ENCODE measurements at places on chromosomes 16 and 17. TPM values are rescaled to one million over a fixed set of nuclear protein-coding genes. Genes with fewer than 3 reads are reported as not detected.
A peak's percentile ranks its signal among the peaks of the same experiment; 100 is the strongest.

The KRT20 gene
- not detected for total RNA-seq

The CHD9NB gene
- 1.1 TPM for total RNA-seq

The CPHXL2 gene
- total RNA-seq = not detected

The DNAI2 gene
- total RNA-seq = not detected

The UNKL gene
- total RNA-seq = 33.1 TPM

The LLGL2 gene
- total RNA-seq = 235 TPM

The ZNF200 gene
- 11.9 TPM for total RNA-seq

The HSPB9 gene
- not detected for total RNA-seq

The CCL11 gene
- total RNA-seq = not detected

DNA sequence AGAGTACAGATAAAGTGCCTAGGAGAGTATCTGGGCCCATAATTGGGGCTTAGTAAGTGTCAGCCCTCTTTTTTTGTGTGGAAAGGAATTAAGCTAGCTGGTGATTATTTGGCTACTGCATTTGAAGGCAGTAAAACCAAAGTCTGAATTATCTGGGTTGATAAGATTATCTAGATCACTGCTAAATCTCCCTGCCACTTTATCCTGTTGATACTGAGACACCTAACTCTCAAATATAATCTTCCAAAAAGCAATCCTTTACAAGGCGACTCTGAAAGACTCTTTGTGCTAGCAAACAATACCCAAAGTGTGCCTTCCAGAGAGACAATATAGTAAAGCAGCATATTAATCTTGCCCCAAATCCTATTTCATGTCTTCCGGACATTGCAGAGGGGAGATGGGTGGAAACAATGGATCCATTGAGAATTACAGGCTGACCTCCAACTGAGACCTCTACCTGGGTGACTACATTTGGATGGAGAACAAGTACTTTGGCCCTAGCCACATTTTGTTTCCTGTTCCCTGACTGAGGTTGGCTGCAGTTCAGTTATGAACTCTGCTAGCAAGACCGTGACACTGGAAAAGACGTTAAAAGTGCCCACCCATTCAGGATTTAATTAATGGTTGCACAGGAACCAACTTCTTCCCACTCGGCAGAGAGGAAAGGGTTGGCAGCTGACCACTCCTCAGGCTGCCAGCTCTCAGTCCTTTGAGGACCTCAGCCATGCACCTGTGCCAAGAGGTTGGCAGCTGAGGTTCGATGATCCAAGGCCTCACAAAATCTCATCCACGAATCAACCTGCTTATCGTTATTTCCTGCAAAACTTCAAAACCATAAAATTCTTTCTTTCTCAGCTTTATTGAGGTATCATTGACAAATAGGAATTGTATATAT lies 72.6 kb downstream of the SYCE1L start:
- H3K4me3 ChIP-seq = no peak overlapping the region
- peaks cover under 1% of the 10 kb centered on the region for H3K36me3 ChIP-seq
- peaks cover 11% of the 10 kb centered on the region for H3K4me1 ChIP-seq
- no peak overlapping the region for H3K27ac ChIP-seq
- peaks cover 7% of the 10 kb centered on the region for H3K27me3 ChIP-seq

- H3K36me3 ChIP-seq = no peaks in the 10 kb centered on the region
- H3K4me3 ChIP-seq = no peak overlapping the region
- peaks cover 5% of the 10 kb centered on the region for H3K27me3 ChIP-seq
- H3K27ac ChIP-seq = no peak overlapping the region
- DNase-seq = no peak
- no peaks in the 10 kb centered on the region for H3K4me1 ChIP-seq
Measured at GRCh38 chr17:6408276-6408675, 26.6 kb downstream of the AIPL1 start.

GRCh38 chr16:85988306-85988705 lies 89.3 kb downstream of the IRF8 start:
- no peak overlapping the region for H3K27ac ChIP-seq
- peaks cover 7% of the 10 kb centered on the region for H3K4me1 ChIP-seq
- no peak for DNase-seq
- H3K27me3 ChIP-seq = peaks cover 61% of the 10 kb centered on the region
- H3K36me3 ChIP-seq = no peaks in the 10 kb centered on the region
- H3K4me3 ChIP-seq = no peak overlapping the region

- peak within 1 kb of the TSS; percentile 99 for H3K4me3 ChIP-seq
- peaks cover 24% of the 10 kb centered on the region for H3K4me1 ChIP-seq
- H3K27ac ChIP-seq = peak within 1 kb of the TSS; percentile 99
- H3K36me3 ChIP-seq = no peaks in the 10 kb centered on the region
Measured at GRCh38 chr17:8630227-8630801, at the start of gene MYH10. MYH10 (minus strand) TSS chr17:8630725; CDS start chr17:8623246, 7,479 bp downstream.

GRCh38 chr16:54073356-54073755 lies 213.2 kb downstream of the IRX3 start:
- no peak for DNase-seq
- no peak overlapping the region for H3K27ac ChIP-seq
- H3K36me3 ChIP-seq = no peaks in the 10 kb centered on the region
- H3K4me1 ChIP-seq = peaks cover 10% of the 10 kb centered on the region
- no peaks in the 10 kb centered on the region for H3K27me3 ChIP-seq
- no peak overlapping the region for H3K4me3 ChIP-seq

DNA sequence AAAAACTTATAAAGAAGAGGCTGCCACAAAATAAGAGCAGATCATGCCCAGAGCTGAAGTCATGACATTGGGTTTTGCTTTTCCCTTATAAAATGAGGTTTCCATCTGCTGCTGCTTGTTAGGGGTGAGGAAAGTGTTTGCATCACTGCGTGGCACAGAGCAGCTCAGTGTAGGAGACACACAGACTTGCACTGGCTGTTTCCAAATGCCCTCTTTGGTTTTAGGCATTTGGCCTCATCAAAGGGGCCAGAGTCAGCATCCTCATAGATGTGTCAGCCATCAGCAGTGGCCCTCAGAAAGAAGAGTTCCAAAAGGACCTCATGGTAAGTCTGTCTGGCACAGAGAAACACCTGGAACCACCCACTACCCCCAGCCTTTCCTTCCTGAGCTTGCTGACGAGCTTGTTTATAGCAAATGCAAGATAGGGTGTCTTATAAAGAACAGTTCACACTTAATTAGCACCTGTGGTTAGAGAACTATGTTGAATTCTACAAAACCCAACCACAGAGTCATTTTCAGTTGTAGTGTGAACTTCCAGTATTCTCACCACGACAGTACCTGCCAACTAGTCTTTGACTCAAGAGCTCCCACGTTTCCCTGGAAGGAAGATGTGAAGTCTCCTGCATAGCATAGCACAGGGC lies 17.0 kb downstream of the VWA3A start:
- no peaks in the 10 kb centered on the region for H3K36me3 ChIP-seq
- DNase-seq = no peak
- no peak overlapping the region for H3K4me3 ChIP-seq
- H3K4me1 ChIP-seq = no peaks in the 10 kb centered on the region
- H3K27me3 ChIP-seq = peaks cover 17% of the 10 kb centered on the region
- no peak overlapping the region for H3K27ac ChIP-seq

GRCh38 chr16:74186561-74186971 lies 110.0 kb upstream of the PSMD7 start:
- no peak overlapping the region for H3K4me3 ChIP-seq
- H3K27me3 ChIP-seq = no peaks in the 10 kb centered on the region
- DNase-seq = no peak
- H3K4me1 ChIP-seq = no peaks in the 10 kb centered on the region
- peaks cover 2% of the 10 kb centered on the region for H3K36me3 ChIP-seq

- H3K4me3 ChIP-seq = no peak overlapping the region
- no peak for DNase-seq
- no peak overlapping the region for H3K27ac ChIP-seq
- H3K27me3 ChIP-seq = peaks cover 80% of the 10 kb centered on the region
Measured at GRCh38 chr17:45787656-45788055, 3.5 kb downstream of the CRHR1 start.

GRCh38 chr16:66365651-66366050 lies 840 bp upstream of the CDH5 start:
- H3K4me3 ChIP-seq = no peak overlapping the region
- peaks cover 10% of the 10 kb centered on the region for H3K4me1 ChIP-seq
- H3K27me3 ChIP-seq = peaks cover 37% of the 10 kb centered on the region

GRCh38 chr16:48099455-48099854 lies 56.3 kb downstream of the ABCC12 start:
- DNase-seq = no peak
- H3K4me1 ChIP-seq = peaks cover 9% of the 10 kb centered on the region
- no peaks in the 10 kb centered on the region for H3K27me3 ChIP-seq
- H3K27ac ChIP-seq = no peak overlapping the region
- H3K4me3 ChIP-seq = no peak overlapping the region

DNA sequence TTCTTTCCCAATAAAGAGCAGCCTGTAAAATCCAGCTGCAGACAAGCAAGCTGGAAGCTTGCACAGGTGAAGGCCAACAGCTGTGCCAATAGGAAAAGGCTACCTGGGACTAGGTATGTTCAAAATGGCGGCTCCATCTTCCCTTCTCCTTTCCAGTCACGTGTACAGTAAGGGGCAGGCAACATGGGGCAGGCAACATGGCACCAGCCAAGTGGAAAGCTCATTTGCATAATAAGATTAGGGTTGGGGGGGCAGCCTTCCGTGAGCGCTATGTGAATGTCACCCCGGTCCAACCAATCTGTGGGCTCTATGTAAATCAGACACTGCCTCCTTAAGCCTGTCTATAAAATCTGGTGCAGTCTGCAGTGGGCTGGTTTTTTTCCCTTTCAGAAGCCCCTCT lies 31.3 kb downstream of the TVP23A start:
- no peak overlapping the region for H3K27ac ChIP-seq
- H3K4me3 ChIP-seq = no peak overlapping the region
- no peak for DNase-seq
- peaks cover 4% of the 10 kb centered on the region for H3K4me1 ChIP-seq
- H3K36me3 ChIP-seq = no peaks in the 10 kb centered on the region

DNA sequence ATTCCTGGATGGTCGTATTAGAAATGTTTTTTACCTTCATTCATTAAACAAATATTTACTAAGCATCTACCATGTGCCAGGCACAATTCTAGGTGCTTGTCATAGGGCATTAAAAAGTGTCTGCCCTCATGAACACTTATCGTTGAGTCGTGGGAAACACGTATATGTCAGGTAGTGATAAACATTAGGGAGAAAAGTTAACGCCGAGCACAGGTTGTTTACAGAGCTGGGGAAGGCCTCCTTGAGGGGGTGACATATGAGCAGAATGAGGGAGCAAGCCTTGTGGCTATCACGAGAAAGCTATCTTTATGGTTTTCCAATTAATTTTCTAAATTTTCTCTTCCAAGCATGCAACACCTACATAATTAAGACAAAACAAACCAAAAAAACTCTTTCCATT lies 985 bp upstream of the ZNF213 start:
- H3K27ac ChIP-seq = peak overlapping the region; percentile 100
- DNase-seq = no peak
- peaks cover 19% of the 10 kb centered on the region for H3K4me1 ChIP-seq
- no peaks in the 10 kb centered on the region for H3K27me3 ChIP-seq
- H3K36me3 ChIP-seq = peaks cover 6% of the 10 kb centered on the region

DNA sequence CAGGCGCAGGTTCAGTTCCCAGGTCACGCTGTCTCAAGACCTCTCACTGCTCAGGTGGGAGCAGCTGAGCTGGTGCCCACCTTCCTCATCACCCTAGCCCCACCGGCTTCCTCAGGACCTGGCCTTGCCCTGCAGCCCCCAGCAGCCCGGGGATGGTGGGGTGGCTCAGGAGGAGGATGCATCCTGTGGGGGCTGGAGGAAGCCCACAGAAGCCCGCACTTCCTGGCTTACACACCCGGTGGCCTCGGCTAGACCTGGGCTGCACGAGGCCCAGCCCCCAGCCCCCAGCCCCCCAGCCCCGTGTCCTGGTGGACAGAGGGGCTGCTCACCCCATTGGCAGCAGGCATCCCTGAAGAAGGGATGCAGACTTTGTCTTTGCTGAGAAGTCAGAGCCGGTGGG lies 43.4 kb downstream of the BAHCC1 start:
- H3K27ac ChIP-seq = no peak overlapping the region
- H3K4me1 ChIP-seq = no peaks in the 10 kb centered on the region
- H3K36me3 ChIP-seq = no peaks in the 10 kb centered on the region
- no peaks in the 10 kb centered on the region for H3K27me3 ChIP-seq
- no peak for DNase-seq
- no peak overlapping the region for H3K4me3 ChIP-seq

DNA sequence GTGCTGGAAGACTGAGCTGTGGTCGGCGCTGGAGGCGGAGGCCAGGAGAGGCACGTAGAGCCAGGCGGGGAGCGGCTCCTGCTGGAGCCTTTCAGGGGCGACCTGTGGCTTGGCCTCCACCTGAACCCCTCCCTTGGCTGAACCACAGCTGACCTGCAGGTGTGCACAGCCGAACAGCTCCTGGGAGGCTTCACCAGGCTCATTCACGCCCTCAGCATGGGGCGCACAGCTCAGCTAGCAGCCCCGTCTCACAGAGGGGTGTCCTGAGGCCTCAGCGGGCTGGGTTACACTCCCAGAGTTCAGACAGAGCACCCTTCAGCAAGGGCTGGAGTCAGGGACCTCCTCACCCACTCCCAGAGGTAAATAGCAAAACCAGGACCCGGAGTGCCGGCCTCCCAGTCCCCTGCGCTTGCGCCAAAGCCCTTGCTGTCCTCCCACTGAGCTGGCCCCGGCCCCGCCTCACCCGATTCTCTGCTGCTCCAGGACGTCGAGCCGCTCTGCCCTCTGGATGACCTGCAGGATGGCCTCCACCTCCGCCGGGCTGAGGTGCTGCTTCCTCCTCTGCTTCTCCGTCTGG lies 31.7 kb downstream of the RPH3AL start:
- H3K36me3 ChIP-seq = peaks cover 39% of the 10 kb centered on the region
- peaks cover 25% of the 10 kb centered on the region for H3K4me1 ChIP-seq
- no peaks in the 10 kb centered on the region for H3K27me3 ChIP-seq
- peak overlapping the region; percentile 55 for H3K4me3 ChIP-seq

GRCh38 chr17:83174362-83175118 lies 95.1 kb downstream of the METRNL start:
- peaks cover 11% of the 10 kb centered on the region for H3K27me3 ChIP-seq
- no peaks in the 10 kb centered on the region for H3K36me3 ChIP-seq
- DNase-seq = no peak
- peak overlapping the region; percentile 67 for H3K27ac ChIP-seq

GRCh38 chr17:68205808-68206720 lies 41.8 kb upstream of the AMZ2 start:
- peaks cover 13% of the 10 kb centered on the region for H3K36me3 ChIP-seq
- DNase-seq = no peak
- H3K27ac ChIP-seq = peak overlapping the region; percentile 98
- H3K27me3 ChIP-seq = peaks cover 30% of the 10 kb centered on the region
- H3K4me3 ChIP-seq = peak overlapping the region; percentile 81
- H3K4me1 ChIP-seq = peaks cover 9% of the 10 kb centered on the region

GRCh38 chr17:60598001-60598736 lies 1.8 kb upstream of the PPM1D start:
- no peaks in the 10 kb centered on the region for H3K36me3 ChIP-seq
- DNase-seq = no peak
- no peak overlapping the region for H3K27ac ChIP-seq
- peaks cover 8% of the 10 kb centered on the region for H3K27me3 ChIP-seq
